ENCODE measurements at places on chromosomes 12 and 14.

- DNase-seq, result no peak
Observed at GRCh38 chr12:48183876-48184548, 568 bp downstream of the CCDC184 start.

DNA sequence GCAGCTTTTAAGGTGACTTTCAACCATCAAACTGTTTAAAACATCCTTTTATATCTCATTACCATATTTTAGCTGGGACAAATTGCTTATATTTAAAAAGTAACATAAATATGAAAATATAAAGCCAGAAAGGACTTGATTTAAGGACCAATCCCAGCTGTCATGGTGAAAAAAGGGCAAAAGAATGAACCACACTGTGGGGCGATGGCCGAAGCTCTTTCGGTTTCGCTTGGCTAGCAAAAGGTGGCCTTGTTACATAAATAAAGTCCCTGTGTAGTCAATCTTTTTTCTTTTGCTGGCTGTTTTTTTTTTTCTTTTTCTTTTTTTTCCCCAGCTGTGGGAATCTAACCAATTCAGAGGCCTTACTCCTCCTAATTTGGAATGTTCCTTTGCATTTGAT lies 50.9 kb downstream of the FBXO33 start:
- DNase-seq, result no peak

GRCh38 chr12:125249932-125250331 lies 184.7 kb downstream of the AACS start:
- no peak for DNase-seq

GRCh38 chr12:68081561-68081960 lies 78.0 kb downstream of the IFNG start:
- DNase-seq, result no peak

DNA sequence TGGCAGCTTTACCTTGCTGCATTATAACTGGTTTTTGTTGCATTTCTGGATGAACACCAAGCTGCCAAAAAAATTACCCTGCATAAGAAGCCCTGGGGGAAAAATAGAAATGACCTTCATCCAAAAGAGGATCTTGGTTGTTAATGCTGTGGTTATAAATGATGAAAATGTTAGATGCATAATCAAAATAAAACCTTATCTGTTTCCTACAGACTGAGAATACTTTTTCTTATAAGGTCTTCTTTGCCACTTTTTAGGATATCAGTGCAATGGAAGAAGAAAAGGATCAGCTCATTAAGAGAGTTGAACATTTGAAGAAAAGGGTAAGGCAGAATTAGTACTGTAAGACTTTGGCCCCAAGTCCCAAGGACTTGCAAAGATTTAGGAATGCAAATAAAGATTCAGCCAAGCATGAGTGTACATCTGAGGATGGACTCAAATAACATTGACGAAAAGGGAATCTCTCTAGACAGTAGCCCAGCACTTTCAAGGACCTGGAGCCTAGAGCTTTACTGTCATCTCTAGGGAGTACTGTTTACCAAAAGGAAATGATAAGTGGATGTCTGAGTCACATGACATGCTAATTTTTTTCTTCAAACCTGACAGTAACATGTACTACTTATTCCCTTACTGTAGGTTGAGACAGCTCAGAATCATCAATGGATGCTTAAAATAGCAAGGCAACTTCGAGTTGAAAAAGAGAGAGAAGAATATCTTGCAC lies 10.7 kb downstream of the IFT81 start:
- DNase-seq, result no peak

- DNase-seq, result no peak
Observed at GRCh38 chr12:76183459-76184186, 99.1 kb upstream of the NAP1L1 start.

- DNase-seq, result no peak
Observed at GRCh38 chr12:108349278-108349688, 10.2 kb upstream of the CMKLR1 start.

DNA sequence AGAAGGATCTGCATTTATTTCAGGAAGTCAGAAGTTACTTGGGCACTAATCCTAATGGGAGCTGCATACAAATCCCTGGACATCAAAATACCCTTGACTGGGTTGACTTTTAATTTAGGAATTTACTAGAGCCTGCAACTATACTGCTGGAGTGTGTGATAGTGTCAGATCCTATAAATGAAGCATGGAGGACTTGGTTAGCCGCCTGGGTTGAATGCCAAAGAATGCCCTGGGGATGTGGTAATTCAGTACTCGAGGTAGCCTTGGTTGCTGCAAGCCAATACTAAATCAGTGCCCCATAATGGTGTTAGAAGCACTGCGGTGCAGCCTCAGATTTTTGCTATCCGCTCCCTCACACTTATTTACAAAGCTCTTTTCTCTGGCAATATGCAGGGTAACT lies 184.9 kb downstream of the CAPZA3 start:
- DNase-seq, result no peak

DNA sequence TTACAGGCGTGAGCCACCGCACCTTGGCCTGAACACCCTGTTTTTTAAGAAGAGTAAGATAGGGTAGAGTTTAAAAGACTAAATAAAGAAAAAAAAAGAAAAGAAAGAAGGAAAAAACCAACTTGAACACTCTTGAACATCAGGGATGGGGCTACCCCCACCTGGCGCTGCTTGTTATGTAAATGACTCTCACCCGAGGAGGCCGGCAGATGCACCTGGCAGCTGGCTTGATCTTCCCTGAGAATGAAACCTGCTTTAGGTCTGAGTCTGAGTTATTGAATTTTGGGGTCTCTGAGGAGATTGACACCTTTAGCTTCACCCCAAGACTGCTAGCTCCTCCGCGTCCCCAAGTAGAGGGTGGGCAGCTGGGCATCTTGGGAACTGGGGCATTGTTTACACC lies 15.5 kb upstream of the MEG3 start:
- DNase-seq, result no peak

DNA sequence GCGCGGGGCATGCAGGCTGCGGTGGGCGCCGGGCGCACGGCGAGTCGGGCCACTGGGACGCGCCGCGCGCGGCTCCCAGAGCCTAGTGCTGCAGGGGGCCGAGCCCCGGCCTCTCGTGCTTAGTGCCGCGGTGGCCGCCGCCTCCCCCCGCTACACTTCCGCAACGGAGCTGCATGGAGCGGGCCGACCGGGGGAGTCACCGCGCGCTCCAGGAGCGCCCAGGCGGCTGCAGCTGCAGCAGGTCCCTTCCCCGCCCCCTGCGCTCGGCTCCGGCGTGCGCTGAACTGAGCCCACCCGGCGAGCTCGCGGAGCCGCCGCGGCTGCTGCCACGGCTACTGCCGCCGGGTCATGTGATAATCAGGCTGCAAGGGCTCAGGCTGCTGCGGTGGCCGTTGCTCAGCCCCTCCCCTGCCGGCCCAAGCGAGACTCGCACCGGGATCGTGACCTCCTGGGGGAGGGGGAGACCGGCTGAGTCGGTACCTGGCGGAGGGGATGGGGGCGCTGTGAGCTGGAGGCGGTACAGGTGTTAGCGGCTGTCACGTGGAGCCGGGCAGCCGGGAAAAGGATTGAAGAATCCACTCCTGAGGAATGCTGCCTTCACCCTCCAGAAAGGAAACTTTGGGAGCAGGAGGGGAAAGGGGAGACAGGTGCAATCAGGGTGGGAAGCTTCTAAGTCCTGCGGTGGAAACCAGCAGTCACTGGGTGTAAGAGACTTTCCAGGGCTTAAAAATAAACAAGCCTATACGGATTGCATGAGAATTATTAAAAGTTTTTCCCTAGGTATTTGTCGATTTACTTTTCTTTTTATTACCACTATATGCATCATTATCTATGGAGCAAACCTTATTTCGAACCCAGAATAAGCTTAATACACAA lies at the start of gene PPM1H:
Gene PPM1H (minus strand): TSS at position 352 of the 876 bp plus-strand sequence. CDS start 414 bp downstream, outside the sequence.
- peak; percentile 91 for DNase-seq

DNA sequence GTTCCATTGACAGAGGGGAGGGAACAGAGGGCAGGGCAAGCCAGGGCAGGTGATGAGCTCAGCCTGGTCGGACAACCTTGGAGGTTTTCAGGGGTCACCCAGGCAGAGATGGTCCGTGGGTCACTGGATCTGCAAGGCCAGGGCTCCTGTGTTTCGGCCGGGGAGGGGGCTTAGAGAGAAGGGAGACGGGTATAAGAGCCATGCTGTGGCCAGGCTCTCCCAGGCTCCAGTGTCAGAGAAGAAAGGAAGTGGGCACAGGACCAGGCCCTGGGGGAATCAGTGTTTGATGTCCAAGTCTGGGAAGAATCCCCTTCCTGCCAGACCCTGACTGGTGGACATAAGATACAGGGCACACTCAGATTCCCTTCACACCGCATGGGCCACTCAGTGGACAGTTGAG lies 36.9 kb downstream of the DIO3 start:
- DNase-seq, result no peak

DNA sequence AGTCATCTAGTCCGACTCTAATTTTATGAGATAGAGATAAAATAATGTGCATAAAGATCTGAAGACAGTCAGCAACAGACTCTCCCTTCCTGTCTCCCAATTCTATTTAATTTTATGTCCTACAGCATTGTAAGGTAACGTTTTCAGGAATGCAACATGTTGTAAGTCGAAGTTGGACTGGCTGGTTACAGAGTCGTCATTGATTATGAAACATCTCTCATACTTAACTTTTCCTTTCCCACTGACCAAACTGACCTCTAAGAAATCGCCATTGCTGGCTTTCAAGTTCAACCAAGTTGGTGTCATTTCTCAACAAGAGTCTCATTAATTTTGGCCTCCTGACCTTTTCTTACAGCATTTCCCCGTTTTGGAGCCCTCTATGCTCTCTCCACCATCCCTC lies 4.9 kb upstream of the RIC8B start:
- no peak for DNase-seq

DNA sequence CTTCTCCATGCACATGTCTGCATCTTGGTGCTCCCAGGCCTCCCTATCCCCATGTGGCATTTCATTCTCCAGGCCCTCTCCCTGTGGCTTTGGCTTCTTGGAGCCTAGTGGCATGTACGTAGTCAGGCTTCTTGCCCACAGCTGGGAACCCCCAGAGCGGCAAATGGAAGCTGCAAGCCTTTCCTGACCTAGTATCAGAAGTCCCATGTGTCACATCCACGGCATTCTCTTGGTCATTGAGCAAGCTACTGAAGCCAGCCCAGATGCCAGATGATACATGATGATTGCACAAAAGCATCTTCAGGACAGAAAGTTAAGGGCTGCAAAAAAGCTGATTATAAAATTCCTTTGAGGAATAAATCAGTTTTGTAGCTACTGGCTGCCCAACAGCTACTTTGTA lies 154.9 kb downstream of the PELI2 start:
- no peak for DNase-seq

DNA sequence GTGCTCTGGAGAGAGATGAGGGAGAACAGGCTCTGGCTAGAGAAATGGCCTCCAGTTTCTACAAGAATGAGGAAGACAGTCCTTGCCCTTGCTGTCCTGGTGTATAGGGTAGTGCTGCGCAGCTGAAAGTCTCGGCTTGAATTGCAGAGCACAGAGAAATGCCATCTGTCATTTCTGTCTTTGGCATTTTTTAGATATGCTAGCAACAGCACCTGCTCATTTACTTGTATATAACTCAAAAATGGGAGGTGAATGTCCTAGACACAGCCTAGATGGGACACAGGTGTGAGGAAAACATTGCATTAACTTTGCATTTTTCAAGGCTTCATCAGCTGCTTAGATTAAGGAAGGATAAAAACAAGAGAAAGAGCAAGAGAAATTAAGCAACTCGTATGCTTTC lies 35.8 kb downstream of the GPR19 start:
- DNase-seq, result no peak

DNA sequence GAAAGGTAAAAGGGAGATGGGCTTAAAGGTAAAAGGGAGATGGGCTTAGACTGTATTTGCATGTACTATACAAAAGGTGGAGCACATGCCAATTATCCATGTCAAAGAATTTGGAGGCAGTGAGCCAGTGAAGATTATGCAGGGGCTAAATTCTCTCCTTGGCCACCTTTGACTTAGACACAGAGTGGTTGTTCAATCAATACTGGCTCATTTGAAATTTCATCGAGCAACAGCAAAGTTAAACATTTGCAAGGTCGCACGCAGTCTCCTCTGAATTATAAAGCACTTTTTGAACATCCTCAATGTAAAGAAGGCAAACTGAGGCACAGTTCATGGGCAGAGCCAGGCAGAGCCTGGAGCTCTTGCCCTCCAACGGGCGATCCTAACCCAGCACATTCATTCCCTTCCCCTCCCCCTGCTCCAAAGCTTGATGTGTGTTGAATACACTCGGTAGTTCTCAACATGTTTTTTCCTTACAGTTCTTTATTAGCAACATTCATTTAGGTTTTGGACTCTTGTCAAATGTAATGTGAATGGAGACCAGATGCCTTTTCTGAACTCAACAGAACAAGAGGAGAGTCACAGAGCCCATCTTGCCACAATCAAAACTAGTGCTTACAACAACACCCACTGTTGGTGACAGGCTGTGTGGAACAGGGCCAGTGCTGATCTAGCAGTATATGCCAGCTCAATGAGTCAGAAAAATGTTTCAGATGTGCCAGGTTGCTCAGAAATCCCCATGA lies 169.7 kb upstream of the G2E3 start:
- DNase-seq, result no peak

DNA sequence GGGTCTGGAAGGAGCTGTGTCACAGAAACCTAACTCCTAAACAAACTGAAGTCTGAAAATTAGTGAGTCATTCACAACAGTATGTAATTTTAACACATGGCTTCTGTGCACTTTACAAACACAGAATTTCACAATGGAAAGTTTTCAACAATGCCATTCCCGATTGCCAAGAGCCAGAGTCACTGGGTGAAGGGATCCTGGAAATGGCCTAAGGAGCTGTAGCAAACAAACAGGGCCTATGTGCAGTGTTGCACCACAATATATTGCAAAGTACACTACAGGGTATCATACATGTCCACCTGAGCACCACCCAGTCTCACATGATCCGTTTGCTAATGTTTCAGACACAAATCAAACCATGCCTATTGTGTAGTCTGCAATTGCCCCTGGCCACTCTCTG lies 184.7 kb upstream of the OTX2 start:
- no peak for DNase-seq

DNA sequence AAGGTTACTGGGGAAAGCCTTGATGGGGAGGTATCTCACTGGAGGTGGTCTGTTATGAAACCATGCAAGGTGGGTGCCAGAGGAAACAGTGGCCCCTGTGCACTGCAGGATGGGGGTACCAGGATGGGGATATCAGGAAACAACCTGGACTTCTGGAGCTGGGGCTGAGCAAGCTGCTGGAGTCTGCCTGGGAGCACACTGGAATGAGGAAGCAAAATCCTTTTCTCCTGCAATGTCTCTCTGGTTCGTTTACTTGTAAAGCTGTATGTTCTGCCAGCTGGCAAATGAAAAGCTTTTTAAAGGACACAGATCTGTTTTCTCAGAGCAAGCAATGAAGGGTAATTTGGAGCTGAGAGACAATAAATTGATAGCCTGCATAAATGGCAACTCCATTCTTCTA lies 23.2 kb upstream of the SERPINA1 start:
- no peak for DNase-seq

- no peak for DNase-seq
Observed at GRCh38 chr12:6026998-6027397, 81.9 kb upstream of the ANO2 start.

GRCh38 chr14:96098309-96098998 lies 59.3 kb downstream of the C14orf132 start:
- DNase-seq, result no peak

- no peak for DNase-seq
Observed at GRCh38 chr14:58739674-58740073, 101.9 kb downstream of the DACT1 start.
